ENCODE measurements at places on chromosomes 5 and 9.
A peak's percentile ranks its signal among the peaks of the same experiment; 100 is the strongest.

- no peak for DNase-seq
Measured at GRCh38 chr5:94855543-94855942, 237.1 kb downstream of the SLF1 start.

- DNase-seq = no peak
Measured at GRCh38 chr5:169710675-169711074, 73.6 kb downstream of the DOCK2 start.

GRCh38 chr9:113317777-113318176 lies 14.6 kb upstream of the RNF183 start:
- DNase-seq = no peak

DNA sequence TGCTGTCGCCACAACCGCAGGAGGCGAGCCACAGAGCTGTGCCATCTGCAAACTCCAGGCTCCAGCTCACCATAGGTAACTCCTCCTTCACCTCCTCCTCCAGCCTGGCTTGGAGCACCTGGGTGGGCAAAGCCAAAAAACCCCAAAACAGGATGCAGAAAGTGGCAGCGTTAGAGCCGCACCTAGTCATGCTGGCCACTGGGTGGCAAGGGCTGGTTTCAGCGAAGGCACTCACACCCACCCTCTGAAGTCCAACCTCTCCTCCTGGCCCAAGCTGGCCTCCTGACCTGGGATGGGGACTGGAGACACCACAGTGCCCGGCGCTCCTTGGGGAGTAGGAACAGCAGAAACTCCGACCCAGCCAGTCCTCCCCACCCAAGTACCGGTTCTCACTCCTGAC lies 28.7 kb upstream of the ZNF354B start:
- no peak for DNase-seq

GRCh38 chr5:126199467-126199866 lies 223.7 kb upstream of the GRAMD2B start:
- DNase-seq = no peak

DNA sequence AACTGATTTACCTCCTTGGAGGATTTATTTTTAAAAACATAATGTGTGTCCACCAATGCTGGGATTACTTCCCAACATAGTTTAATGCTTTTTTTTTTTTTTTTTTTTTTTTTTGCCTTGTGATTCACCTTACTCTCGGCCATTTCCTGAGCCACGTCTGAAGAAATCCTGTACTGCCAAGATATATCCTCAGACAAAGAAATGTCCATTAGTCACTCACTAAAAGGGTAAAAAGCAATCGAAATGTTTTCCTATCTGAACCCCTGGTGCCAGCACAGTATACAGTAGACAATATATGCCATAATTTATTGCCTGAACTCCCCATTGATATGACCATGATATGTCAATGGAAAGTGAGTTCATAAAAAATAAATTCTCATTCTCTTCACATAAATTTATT lies 344.1 kb downstream of the BNC2 start:
- no peak for DNase-seq

- DNase-seq = no peak
Measured at GRCh38 chr5:73764586-73764985, 138.6 kb downstream of the ARHGEF28 start.

- no peak for DNase-seq
Measured at GRCh38 chr5:86977190-86977589, 290.5 kb upstream of the RASA1 start.

DNA sequence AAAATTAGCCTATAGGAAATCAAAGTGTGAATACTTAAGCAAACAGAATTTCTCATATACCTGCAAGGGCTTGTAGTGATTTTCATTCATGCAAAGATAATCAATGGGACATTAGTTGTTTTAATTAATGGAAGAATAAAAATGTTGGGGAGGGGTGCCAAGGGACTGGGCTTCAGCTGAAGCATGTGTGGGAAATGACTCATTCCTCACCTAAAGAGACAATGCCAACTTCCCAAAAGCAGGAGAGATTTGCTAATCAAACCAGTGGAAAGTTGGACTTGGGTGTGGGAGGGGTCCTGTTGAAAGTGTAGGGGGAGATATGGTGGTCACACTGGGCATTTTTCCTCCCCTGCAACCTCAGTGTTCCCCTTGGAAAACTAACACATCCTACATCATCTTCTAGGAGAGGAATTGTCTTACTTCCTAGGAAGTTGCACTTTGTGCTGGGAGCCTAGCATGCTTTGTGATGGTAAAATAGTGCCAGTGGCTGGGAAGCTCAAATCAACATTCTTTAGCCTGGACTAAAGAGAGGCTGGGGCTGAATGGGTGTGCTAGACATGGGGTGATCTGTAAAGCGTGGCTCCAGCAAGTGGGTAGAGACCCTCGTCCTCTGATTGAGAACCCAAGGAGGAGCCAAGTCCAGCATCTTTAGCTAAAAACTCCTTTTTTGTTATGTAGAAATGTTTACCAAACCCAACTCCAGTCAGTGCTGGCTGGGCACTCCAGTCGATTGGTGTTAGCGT lies 6.4 kb upstream of the LHX2 start:
- DNase-seq = no peak

DNA sequence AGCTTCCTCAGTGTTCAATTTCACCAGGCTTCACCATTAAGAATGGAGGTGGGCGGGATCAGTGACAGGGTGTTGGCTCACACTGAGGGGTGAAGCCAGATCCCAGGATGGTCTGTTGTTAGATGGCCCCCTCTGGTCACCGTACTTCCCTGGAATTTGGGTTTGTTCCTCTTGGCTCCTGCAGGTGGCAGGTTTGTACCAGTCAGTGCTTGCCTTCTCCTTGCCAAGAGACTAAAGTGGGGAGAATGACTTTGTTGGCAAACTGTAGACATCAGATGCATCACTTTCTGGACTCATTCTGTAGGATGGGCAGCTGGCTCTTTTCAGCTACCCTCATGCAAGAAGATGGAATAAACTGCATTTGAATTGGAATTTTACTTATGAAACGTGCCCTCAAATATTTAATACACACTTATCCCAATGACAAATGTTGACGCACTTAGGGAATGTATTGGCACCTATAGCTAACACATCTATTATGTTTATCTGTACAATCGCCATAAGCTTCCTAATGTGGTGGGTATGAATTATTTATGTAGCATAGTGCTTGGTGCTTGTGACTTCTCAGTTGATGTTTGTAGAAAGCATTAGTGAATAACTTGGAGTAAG lies 31.4 kb upstream of the ANKRD55 start:
- DNase-seq = peak; percentile 68

GRCh38 chr5:137570070-137570469 lies 70.9 kb upstream of the SPOCK1 start:
- no peak for DNase-seq

- no peak for DNase-seq
Measured at GRCh38 chr5:53891159-53891558, 330.7 kb downstream of the NDUFS4 start.

- no peak for DNase-seq
Measured at GRCh38 chr5:163826201-163826600, 320.8 kb downstream of the MAT2B start.

- no peak for DNase-seq
Measured at GRCh38 chr5:112554101-112554977, 135.3 kb upstream of the EPB41L4A start.

- DNase-seq = no peak
Measured at GRCh38 chr5:142499591-142500226, 174.9 kb upstream of the SPRY4 start.

- DNase-seq = no peak
Measured at GRCh38 chr5:117494188-117494587, 919.6 kb upstream of the SEMA6A start.

DNA sequence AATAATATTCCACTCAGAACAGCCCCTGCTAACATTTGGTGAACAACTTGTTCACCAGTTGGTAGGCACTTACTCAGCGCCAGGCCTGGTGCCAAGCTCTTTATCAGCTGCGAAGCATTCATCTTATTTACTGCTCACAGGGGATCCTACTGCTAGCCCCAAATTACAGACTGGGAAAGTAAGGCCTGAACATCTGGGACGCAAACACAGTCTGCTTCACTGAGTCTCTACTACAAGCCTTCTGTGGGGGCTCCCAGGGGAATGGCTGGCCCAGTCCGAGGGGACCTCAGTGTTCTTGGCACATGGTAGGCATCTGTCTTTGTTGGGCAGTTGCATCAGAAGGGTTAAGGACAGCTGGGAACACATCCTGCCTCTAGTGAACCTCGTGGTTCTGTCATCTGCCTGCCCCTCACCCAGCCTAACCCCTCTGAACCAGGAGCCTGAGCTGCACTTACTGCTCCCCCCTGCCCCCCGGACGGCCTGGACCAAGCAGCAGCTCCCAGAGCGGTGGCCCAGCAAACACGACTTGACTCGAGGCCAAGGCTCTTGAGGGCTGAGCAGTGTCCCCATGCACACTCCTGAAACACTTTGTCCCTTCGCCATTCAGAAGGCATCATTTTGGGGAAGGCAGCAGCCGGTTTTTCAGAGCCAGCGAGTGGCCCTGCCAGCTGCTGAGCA lies at the start of gene PHYHD1:
TSS of gene PHYHD1 (plus strand) at position 602 of the 678 bp plus-strand sequence. CDS start 1,342 bp downstream, outside the sequence.
- peak; percentile 89 for DNase-seq

DNA sequence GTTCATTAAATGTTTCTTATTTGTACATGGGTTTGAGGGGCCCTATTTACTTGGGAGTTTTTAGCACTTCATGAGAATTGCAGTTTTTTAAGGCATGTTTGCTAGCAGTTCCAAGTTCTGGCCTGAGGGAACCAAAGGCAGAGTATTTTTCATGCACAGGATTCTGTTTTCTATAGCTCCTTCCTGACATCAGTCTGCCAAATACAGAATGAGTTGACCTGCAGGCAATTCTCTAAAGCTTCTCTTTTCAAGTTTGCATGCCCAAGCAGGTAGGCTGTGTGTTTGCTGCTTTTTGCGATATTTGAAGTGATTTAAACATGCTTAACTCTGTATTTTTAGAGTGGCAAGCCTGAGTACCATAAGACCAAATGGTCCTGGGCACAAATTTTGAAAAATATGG lies 75.8 kb downstream of the AOPEP start:
- no peak for DNase-seq

- DNase-seq = no peak
Measured at GRCh38 chr5:36659411-36659810, 53.0 kb downstream of the SLC1A3 start.

DNA sequence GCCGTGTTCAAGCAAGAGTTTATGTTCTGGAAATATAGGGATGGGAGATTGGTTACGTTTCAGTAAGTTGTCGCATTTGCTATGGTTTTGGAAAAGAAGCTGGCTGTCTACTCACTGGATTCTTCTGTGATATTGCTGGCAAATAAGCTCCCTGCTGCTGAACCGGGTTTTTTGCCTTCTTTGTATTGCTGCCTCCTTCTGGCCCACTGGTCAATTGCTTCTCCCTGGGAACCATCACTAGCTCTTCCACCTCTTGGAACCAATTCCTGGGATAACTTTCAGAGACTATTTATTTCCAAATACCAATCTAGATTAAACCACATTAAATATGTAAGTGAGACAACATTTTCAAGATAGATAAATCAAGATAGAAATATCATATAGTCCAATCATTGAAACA lies 43.0 kb downstream of the NUDT12 start:
- DNase-seq = peak; percentile 25

DNA sequence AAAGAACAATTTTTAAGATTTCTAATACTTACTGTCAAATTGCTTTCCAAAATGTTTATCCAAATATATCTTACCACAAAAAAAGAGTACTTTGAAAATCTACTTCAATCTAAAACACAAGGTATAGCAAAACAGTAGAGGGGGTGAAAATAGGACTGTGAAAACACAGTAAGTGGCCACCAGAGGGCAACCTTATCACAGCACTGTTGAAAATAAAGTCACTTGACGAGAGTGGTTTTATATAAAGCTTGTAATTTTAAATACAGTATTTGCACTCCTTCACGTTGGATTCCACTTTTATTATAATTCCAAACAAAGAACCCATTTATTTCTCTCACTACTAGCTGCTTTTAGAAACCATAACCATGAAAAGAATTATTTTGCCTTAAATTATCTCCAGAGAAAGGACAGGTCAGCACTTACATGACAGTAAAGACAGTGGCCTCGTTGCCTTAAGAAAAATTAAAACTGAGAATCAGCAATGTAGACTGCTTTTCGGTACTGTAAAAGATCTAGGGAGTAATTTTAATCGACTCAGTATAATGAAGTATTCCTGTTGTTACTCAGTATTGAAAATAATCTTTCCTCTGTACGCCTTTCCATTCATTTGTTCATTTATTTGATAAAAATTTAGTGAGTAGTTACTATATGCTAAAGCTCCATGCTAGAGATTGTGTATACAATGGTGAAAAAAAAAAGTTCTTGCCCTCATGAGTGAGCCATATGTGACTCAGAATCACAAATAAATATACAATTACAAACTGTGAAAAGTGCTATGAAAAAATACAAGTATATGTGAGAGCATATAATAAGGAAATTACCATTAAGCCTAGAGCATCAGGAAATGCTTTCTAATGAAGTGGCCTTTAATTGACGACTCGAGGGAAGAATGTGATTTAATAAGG lies 40.0 kb upstream of the CDK5RAP2 start:
- peak; percentile 80 for DNase-seq

DNA sequence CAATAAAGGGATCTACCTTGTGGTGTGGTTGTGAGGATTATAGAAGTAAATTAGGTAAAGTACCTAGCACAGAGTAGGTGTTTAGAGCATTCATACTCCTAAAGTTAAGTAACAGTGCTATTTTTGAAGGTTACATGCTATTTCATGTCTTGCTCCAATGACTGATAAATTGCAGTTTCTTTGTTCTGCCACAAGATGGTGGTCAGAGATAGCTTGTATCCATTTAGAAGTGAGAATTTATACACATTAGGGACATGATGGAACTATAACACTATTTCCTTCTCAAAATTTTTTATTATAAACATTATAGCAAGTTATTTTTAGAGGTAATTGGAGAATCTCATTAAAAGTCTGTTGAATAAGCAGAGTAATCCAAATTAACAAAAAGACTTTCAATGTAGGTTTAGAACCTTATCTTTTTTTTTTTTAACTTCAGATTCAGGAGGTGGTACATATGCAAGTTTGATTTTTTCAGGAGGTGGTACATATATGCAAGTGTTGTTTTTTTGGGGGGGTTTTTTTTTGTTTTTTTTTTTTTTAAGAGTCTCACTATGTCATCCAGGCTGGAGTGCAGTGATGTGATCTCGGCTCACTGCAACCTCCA lies 17.1 kb downstream of the MTREX start:
- DNase-seq = peak; percentile 22

DNA sequence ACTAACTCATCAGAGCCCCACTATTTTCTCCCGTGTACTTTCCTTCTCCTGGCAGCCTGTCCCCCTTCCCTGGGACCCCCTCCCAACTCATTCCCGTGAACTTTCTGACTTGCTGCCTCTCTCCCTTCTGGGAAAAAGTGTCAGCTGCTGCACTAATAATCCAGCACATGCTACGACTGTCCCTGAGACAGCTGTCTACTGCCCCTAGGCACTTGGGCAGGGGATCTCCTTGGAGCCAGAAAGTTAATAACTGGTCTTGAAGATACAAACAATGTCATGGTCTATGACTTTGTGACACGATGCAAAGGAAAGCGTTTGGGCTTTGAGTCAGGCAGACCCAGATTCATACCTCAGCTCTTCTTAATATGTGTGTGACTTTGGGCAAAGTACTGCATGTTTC lies 10.1 kb upstream of the RNF183 start:
- DNase-seq = peak; percentile 49

GRCh38 chr5:140321796-140322195 lies 18.9 kb upstream of the PFDN1 start:
- no peak for DNase-seq

GRCh38 chr5:68287976-68288706 lies 72.6 kb downstream of the PIK3R1 start:
- DNase-seq = peak; percentile 62
